Ascending aorta (tissue), 2 donors: ENCODE measurements at places on chromosomes 16 and 17.

DNA sequence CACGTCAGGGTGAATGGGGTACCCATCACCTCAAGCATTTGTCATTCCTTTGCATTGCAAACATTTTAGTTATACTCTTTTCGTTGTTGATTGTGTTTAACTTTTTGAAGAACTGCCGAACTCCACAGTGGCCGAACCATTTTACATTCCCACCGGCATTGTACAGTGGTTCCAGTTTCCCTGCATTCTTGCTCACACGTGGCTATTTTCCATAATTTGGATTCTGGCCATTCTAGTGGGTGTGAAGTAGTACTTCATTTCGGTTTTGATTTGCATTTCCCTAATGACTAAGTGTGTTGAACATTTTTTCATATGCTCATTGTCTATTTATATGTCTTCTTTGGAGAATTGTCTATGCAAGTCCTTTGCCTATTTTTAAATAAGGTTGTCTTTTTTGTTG is 13.0 kb downstream of the NOL11 start:
- no peak for DNase-seq

DNA sequence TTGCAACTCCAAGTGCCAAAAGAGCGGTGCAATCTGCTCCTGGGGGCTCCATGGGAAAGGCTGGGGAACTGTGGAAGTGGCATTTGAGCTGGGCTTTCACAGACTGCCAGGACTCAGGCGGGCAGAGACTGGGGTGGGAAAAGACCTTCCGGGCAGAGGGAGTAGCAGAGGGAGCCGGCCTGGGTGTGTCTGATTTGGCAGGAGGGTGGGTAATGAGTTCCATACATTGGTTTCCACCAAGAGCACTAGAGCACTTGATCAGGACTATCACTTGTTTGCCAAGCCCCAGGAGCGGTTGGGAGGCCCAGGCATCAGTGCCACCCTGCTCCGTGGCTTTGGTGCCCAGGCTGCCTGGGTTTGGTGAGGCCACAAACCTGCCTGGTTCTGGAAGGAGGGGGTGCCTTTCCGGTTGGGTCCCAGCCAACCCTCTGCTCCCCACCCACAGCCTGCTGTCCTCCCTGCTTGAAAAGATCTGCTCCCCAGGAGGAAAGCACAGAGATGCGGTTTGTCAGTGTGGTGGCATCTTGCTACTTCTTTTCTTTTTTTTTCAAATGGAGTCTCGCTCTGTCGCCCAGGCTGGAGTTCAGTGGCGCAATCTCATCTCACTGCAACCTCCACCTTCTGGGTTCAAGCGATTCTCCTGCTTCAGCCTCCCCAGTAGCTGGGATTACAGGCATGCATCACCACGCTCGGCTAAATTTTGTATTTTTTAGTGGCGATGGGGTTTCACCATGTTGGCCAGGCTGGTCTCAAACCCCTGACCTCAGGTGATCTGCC is 3.5 kb upstream of the TRIM47 start:
- no peak for DNase-seq

DNA sequence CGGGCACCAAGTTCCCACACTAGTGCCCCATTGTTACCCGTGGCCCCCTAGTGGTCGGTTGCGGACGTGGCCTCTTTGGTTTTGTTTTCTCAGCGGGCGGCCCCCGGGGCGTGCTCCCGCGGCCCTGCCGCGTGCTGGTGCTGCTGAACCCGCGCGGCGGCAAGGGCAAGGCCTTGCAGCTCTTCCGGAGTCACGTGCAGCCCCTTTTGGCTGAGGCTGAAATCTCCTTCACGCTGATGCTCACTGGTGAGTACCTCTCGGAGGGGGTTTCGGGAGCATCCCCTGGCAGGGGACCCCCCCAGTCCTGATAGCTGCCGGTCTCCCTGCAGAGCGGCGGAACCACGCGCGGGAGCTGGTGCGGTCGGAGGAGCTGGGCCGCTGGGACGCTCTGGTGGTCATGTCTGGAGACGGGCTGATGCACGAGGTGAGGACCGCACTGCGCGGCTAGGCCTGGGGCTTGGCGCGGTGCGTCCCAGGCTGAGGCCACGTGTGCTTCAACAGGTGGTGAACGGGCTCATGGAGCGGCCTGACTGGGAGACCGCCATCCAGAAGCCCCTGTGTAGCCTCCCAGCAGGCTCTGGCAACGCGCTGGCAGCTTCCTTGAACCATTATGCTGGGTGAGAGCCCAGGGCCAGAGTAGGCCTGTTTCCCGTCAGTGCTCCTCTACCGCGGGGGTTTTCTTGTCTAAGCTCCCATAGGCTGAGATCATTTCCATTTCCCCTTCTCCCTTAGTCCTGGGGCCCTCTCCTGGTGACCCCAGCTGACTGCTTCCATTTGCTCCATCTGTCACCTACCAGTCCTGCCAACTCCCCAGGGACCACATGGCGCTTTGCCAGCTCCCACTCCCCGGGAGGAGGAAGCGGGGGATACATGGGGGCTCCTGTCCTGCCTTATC is 1.7 kb downstream of the SPHK1 start:
- peak; percentile 86 for DNase-seq

GRCh38 chr16:1099189-1100083 is 3.4 kb upstream of the C1QTNF8 start:
- no peak for DNase-seq

- no peak for DNase-seq
Observed at GRCh38 chr16:24281466-24281865, 25.3 kb downstream of the CACNG3 start.

GRCh38 chr16:71748226-71748625 is 23.7 kb upstream of the PHLPP2 start:
- no peak for DNase-seq
